ENCODE measurements at places on chromosomes 7 and 10.

GRCh38 chr7:69889338-69889975, 291.2 kb downstream of the AUTS2 start:
- no peaks in the 10 kb centered on the region for H3K27me3 ChIP-seq
- peaks cover 6% of the 10 kb centered on the region for H3K4me1 ChIP-seq
- H3K4me3 ChIP-seq: no peak overlapping the region
- DNase-seq: no peak
- H3K36me3 ChIP-seq: no peaks in the 10 kb centered on the region

DNA sequence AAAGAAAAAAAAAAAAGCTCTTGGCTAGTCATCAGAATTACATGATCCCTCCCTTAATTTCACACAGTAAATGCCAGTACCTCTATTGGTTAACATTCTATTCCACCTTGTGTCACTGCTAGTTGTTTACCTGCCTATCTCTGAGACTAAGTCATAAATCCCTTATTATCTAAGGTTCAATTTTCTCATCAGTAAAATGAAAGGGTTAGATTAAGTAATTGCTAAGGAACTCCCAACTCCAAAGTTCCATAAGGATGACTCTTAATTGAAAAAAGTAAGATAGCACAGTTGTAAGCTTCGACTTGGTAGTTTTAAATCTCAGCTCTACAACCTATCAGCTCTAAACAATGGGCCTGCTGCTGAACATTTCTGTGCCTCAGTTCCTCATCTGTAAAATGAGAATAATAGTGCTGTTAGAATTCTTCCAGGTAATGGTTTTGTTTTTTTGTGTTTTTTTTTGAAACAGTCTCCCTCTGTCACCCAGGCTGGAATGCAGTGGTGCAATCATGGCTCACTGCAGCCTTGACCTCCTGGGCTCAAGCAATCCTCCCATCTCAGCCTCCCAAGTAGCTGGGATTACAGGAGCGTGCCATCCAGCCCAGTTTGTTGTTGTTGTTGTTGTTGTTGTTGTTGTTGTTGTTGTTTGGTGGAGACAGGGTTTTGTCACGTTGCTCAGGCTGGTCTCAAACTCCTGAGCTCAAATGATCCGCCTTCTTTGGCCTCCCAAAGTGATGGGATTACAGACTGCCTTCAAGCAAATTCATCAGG, 35.6 kb downstream of the SRPK2 start:
- H3K27me3 ChIP-seq: no peaks in the 10 kb centered on the region
- DNase-seq: no peak
- no peak overlapping the region for H3K27ac ChIP-seq
- H3K4me1 ChIP-seq: peaks cover 62% of the 10 kb centered on the region
- H3K4me3 ChIP-seq: no peak overlapping the region

DNA sequence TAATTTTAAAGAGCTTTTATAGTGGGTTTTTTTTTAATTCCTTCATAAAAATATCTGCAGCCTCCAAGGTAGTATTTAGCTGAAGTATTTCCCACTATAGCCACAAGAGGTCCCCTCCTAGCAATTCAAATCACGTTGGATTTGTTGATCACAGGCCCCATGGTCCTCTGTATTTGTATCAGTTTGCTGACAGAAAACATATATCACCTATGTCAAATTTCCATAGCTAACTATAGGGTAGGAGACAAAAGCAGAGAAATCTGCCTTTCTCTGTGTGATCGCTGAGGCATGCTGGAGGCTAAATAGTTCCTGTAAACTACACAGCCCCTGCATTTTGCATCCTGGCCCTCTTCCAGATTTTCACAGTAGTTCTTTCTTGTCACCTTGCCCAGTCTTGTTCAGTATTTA, 1.7 kb upstream of the CTNNA3 start:
- no peak overlapping the region for H3K27ac ChIP-seq
- peaks cover 27% of the 10 kb centered on the region for H3K27me3 ChIP-seq
- no peaks in the 10 kb centered on the region for H3K4me1 ChIP-seq
- H3K4me3 ChIP-seq: no peak overlapping the region
- DNase-seq: peak; percentile 2

GRCh38 chr10:110208614-110209453, 1.4 kb downstream of the MXI1 start:
- peak overlapping the region; percentile 91 for H3K4me3 ChIP-seq
- peak overlapping the region; percentile 89 for H3K27ac ChIP-seq
- no peaks in the 10 kb centered on the region for H3K36me3 ChIP-seq
- H3K27me3 ChIP-seq: peaks cover 28% of the 10 kb centered on the region
- peak; percentile 36 for DNase-seq

DNA sequence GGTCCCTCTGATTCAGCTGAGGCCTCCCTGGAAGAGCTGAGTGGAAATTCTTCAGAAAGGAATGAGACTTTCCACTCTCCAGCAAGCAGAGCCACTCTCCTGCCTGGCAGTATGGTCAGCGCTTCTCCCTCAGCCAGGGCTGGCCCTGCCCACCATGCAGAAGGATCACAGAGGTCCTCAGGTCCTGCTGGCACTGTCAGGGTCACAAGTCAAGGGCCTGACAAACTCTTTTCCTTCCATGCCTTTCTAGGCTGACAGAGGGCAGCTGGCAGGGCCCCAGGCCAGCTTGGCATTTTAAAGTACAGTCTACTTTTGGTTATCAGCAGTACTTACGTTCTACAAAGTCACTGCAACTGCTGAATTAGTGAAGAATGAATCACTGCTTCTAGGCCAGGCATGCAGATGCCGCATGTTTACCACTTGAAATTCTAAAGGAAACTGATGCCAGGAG, 119.3 kb upstream of the FRMD4A start:
- no peak overlapping the region for H3K27ac ChIP-seq
- peaks cover 3% of the 10 kb centered on the region for H3K27me3 ChIP-seq
- no peak for DNase-seq

- no peak overlapping the region for H3K4me3 ChIP-seq
- DNase-seq: no peak
- H3K4me1 ChIP-seq: peaks cover 14% of the 10 kb centered on the region
- H3K27me3 ChIP-seq: peaks cover 6% of the 10 kb centered on the region
Measured at GRCh38 chr7:100402241-100402640, 26.3 kb downstream of the ZCWPW1 start.

DNA sequence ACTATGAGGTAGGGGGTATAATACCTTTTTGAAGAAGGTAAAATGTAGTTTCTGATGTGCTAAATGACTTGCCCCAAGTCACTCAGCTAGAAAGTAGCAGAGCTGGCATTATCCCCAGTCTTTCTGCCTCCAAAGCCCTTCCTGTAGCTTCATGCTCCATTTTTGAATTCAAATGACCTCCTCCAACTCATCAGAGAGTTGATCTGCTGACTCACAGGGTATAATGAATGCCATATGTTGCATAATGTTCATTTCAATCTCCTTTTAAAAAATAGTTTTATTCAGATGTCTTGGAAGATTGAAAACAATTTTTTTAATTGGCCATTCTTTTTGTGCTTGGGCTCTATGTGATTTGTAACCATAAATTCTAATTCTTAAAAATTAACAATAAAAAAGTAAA, 272.8 kb upstream of the IMMP2L start:
- no peak overlapping the region for H3K27ac ChIP-seq
- DNase-seq: no peak
- peaks cover 4% of the 10 kb centered on the region for H3K27me3 ChIP-seq
- no peak overlapping the region for H3K4me3 ChIP-seq

DNA sequence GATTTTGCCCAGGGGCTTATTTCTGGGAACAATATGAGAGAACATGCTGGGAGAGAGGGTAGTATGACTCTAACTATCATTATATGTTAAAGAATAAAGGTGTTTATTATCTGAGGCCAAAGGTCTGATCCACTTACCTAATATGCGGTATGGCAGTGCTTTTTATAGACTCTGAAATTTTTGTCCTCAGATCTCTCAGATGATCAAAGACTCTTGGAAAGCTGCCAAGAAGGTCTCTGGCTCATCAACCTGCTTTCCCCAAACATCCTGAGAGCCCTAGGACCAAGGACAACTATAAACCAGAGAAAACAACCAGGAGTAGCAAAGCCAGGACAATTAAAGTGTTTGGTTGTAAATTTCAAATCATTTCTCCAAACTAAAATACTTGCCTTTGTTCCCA, 255.7 kb upstream of the LRRN3 start:
- DNase-seq: no peak
- no peak overlapping the region for H3K4me3 ChIP-seq
- no peaks in the 10 kb centered on the region for H3K27me3 ChIP-seq

DNA sequence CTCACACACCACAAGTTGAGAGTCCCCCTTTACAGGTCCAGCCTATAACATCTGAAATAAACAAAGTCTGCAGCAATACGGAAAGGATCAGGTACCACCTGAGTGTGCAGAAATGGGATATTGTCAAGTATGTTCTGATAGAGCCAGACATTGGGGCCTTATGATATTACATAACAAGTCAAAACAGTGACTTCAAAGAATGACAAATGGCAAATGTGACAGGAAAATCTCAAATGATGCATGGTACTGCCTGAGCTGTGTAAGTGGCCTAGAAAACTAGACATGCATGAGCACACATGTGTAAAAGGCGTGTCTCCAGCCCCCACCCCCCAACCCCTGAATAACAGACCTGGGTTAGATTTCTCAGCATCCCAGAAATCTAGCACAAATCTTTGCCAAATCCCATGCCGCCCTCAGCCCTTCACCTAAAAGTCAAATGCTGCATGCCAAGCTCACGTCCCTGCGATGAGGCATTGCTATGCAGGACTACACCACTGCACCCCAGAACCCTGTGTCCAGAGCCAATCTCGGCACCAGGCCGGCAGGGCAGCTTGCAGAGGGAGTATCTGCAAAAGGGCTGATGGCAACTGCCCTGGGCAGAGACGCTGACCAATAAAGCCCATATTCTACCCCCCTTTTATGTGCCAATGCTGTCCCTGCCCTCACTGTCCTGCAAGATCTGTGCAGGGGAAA, 58.8 kb downstream of the PRKAG2 start:
- no peaks in the 10 kb centered on the region for H3K27me3 ChIP-seq
- H3K27ac ChIP-seq: no peak overlapping the region
- H3K36me3 ChIP-seq: no peaks in the 10 kb centered on the region
- DNase-seq: no peak
- H3K4me3 ChIP-seq: no peak overlapping the region

DNA sequence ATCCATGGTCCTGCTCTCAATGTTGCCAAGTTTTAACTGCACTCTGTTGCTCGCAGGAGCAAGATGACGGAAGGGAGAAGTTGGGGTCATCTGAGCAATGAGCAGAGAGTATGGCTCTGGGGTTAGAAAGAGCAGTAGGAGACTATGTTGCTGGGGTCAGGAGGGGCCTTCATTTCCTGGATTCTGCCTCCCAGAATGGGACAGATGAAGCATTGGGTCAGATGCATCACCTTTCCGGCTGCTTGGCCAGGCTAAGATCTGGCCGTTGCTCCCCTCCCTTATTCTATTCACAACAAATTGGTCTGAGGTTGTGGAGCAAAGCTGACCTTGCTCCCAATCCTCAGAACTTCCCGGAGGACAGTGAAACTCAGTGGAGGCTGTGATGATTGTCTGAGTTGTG, 22.4 kb downstream of the STMP1 start:
- H3K27me3 ChIP-seq: no peaks in the 10 kb centered on the region
- H3K4me1 ChIP-seq: peaks cover 4% of the 10 kb centered on the region
- DNase-seq: no peak
- peaks cover 2% of the 10 kb centered on the region for H3K36me3 ChIP-seq
- no peak overlapping the region for H3K27ac ChIP-seq
- H3K4me3 ChIP-seq: no peak overlapping the region

GRCh38 chr10:35558276-35558675, 46.9 kb upstream of the GJD4 start:
- peaks cover 13% of the 10 kb centered on the region for H3K36me3 ChIP-seq
- H3K27me3 ChIP-seq: no peaks in the 10 kb centered on the region
- H3K4me1 ChIP-seq: peaks cover 1% of the 10 kb centered on the region
- H3K27ac ChIP-seq: no peak overlapping the region
- DNase-seq: no peak

GRCh38 chr10:48634198-48634983, 29.5 kb upstream of the ARHGAP22 start:
- peaks cover 37% of the 10 kb centered on the region for H3K27me3 ChIP-seq
- no peaks in the 10 kb centered on the region for H3K36me3 ChIP-seq
- peaks cover 18% of the 10 kb centered on the region for H3K4me1 ChIP-seq
- DNase-seq: peak; percentile 29
- no peak overlapping the region for H3K4me3 ChIP-seq

GRCh38 chr7:30649717-30650420, 32.4 kb downstream of the CRHR2 start:
- H3K4me3 ChIP-seq: no peak overlapping the region
- no peaks in the 10 kb centered on the region for H3K4me1 ChIP-seq
- no peaks in the 10 kb centered on the region for H3K27me3 ChIP-seq
- no peak overlapping the region for H3K27ac ChIP-seq

DNA sequence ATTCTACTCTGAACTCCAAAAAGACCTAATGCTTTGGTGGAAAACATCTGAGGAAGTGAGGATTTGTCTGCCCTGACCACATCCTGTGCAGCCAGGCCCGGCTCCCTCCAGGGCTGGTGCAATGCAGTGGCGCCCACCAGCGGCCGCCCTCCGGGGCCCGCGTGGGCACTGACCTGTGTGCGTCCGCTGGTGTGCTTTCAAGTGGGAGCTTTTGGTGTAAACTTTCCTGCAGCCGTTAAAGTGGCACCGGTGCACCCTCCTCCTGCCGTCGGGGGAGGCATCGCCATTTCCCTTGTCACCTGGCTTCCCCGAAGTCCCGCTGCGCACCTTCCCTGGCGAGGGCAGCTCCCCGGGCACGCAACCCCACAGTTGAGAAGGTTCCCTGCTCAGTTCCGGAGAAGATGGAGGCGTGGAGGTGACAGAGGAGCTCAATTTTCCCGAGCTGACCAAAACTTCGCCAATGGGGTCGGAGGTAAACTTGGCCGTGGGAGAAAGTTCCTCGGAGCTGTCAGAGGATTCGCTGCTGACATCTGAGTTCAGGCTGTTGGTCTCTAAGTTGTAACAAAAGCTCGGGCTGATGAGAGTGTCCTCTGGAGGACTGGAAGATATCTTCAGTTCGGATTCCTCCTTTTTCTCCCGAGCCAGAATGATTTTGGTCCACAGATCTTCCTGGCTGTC, 3.4 kb downstream of the KLF6 start:
- peak; percentile 55 for DNase-seq
- H3K4me1 ChIP-seq: peaks cover 69% of the 10 kb centered on the region
- peak overlapping the region; percentile 98 for H3K27ac ChIP-seq
- H3K36me3 ChIP-seq: peaks cover 77% of the 10 kb centered on the region

DNA sequence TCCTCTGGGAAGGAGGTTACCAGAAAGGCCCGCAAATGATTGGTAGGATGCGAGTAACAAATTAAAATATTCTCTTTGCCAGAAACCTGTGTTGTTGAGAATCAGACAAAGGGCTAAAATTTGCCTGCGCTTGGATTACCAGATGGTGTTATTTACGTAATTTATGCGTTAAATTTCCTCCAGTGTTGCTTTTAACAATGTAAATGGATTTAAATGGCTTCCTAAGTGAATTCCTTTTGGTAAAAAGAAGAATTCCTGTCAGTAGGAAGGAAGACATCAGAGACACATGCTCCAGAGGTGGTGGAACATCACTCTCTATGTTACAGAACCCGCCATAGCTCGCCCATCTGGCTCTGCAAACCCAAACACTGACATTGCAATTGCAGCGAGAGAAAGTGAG, 520.6 kb downstream of the GALNT17 start:
- no peak overlapping the region for H3K4me3 ChIP-seq
- H3K36me3 ChIP-seq: no peaks in the 10 kb centered on the region
- no peak overlapping the region for H3K27ac ChIP-seq
- H3K4me1 ChIP-seq: no peaks in the 10 kb centered on the region

DNA sequence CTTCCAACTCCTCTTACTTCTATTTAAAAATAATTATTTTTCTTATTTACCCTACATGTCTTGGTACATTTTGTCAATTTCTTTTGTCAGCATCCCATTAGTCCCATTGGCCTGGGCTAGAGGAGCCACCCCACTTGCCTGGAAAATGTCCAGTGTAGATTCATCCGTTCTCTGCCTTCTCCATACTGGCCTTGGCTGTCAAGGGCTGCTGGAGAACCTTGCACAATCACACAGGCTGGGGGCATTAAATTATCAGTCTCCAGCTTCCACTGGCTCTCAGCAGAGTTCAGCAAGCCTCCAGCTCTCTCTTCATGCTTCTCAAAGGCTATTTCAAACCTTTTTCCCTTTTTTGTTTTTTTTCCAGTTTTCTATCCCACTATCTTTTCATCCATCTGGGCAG, 13.8 kb upstream of the ZCCHC24 start:
- H3K4me1 ChIP-seq: no peaks in the 10 kb centered on the region
- DNase-seq: no peak
- H3K36me3 ChIP-seq: no peaks in the 10 kb centered on the region
